Testis (tissue), 5 donors: ENCODE measurements at places on chromosomes 11 and 22.

DNA sequence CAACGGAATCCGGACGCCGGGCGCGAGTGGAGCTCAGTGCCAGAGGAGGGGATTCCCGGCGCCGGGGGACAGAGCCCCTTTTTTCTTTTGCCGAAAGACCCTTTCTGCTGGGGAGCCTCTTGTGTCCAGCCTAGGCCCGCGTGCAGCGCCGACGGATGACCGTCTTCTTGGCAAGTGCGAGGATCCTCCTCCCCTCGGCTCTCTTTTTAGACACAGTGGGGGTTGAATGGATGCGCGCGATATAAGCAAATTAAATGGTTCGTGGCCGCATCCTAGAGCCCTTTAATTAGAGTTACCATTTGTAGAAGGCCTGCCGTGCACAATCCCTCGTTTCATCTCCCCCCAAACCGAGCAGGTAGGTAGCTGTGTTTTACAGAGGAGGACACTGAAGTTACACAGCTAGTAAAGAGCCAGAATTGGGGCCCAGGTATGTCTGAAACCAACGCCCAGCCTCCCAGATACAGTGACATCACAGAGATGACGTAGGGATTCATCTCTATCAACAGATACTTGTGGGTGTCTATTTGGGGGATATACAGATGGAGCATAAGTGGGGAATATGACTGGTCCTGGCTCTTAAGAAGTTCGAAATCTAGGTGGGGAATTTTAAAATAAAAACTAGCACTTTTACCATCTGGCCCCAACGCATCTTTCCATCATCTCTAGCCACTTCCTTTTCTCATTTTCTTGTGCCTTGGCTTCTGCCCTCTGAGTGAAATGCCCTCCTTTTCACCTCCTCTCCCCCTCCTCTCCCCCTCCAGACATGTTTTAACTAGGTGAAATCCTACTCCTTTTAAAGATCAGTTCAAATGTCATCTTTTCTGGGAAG, 875 bp downstream of the TCP11L1 start:
- DNase-seq = no peak

DNA sequence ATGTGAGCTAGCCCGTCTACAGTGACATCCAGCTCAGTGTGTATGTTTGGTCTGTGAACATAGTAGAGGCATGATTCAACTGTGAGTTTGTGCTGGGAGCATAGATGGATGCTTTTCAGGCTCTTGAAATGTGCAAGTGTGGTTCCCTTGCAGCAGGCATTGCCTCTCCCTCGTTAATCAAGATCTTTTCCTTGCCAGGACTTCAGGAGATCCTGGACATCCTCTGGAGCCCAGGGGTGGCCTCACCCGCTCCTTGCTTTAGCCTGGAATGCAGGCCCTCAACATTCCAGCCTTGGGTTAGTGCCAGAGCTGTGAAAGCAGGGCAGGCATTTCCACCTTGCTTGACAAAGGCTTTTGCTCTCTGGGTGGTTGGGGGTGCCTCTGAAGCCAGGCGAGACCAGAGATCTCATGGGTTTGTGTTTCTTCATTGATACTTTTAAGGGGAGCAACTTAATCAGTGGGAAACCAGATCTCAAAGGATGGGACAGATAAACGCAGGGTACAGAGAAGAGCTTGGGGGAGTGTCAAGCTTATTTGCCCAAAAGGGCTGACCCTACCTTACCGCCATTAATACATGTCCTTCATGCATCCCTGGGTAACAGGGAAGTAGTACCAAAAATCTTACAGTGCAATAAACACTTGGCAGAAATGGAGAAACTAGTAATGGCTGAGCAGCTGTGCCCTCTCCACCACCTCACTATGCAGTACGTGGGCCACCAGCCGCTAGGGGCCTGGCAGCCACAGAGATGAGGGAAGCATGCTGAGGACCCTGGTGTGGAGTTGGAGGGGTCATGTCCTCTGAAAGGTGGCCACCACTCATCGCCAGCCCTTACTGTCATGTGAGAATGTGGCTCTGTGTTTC, 72.1 kb downstream of the PTPRJ start:
- no peak for DNase-seq

- DNase-seq = no peak
Measured at GRCh38 chr11:128519338-128519737, 68.0 kb downstream of the ETS1 start.

GRCh38 chr22:47033648-47034000, 271.2 kb downstream of the TBC1D22A start:
- no peak for DNase-seq

- DNase-seq = peak; percentile 76
Measured at GRCh38 chr11:66388780-66389386, 17.3 kb upstream of the SLC29A2 start.

DNA sequence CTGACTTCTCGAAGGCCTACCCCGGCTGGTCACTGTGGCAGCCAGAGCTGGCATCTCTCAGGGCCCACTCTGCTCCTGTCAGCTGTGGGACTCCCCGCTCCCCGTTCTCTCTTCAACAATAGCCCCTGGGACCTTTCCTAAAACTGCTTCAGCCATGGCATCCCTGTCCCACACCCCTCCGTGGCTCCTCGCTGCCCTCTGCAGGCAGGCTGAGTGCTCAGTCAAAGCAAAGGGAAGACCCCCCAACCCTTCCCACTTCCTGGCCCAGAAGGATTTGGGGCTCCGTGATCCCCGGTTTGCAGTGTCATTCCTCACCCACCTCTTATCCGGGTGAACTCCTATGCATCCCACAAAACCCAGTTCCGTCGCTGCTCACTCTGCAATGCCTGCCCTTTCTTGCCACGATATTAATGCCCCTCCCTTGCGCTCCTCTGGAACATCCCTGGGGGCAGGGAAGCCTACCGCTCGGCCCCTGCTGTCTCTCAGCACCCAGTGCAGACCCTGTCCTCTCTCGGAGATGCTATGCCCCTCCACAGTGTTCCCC, 1.6 kb upstream of the TH start:
- DNase-seq = no peak

DNA sequence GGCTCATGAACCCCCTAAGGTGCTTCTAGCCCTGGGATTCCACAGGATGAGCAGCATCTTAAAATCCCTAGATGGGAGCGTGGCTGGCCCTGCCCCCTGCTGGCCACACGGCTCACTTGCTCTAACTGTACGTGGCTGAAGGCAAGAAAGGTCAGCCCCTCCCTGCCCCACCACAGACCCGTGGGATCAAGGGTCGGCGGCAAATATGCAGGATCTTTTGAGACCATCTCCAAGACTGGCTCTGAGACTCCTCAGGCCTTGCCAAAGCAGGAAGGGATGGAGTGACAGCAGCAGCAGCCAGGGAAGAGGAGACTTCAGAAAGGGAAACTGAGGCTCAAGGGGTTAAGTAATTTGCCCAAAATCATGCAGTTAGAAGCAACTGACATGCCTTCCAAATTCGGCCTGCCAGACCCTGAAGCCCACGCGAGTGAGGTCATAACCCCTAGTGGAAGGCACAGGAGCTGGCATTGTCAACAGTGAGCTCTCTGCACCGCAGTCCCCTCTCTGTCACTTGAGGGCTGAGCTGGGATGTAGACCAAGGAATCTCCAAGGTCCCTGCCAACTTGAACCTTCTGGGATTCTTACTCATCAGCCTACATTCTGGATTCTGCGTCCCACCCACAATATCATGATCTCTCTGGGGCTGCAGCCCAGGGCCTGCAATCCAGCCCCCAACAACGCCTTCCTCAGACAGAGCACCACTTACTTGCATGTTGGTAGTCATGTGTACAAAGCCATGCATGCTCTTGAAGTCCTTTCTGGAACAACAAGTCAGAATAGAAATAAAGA, 31.4 kb downstream of the CREB3L1 start:
- DNase-seq = peak; percentile 89

- DNase-seq = no peak
Measured at GRCh38 chr11:128732471-128733277, 38.8 kb downstream of the FLI1 start.

DNA sequence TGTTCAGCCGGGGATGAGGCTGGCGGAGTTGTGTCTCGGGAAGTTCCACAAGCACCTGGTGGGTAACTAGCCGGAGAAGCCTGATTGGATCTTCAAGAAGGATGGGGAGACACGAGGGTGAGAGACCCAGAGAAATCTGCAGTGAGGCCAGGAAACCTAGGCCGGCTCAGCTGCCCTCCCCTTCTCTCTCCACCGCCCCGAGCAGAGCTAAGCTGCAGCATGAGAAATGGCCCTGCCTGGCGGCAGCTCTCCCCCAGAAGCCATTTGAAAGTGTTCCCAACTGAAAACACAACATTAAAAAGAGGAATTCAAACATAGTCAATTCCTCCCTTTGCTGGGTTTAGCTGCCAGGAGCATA, 77.8 kb upstream of the SHISAL1 start:
- DNase-seq = no peak

GRCh38 chr11:27309046-27309445, 54.0 kb downstream of the CCDC34 start:
- DNase-seq = no peak

DNA sequence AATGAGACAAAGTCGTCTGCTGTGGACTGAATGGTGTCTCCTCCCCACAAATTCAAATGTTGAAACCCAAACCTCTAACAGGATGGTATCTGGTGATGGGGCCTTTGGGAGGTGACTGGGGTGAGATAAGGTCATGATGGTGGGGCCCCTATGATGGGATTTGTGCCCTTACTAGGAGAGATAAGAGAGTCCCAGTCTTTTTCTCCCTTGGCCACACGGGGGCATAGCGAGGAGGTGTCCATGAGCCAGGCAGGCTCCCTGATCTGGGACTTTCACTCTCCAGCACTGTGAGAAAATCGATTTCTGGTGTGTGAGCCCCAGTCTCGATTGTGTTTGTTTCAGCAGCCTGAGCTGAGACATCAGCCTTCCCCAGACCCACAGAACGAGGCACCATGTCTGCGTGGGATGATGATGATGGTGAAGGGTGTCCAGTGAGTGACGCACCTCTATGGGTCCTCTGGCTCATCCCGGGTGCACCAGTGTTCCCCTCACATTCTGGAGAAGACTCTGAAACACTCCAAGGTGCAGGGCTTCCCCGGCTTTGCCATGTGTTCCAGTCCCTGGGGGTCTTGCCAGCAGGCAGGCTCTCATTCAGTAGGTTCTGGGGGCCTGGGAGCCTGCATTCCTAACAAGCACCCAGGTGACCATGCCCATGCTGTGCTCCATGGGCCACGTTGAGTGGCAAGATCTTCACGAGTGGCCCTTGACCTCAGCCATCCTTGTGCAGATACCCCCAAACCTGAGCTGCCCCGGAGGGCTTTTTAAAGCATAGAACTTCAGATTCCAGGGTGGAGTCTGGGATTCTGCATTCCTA, 363.0 kb downstream of the CTTN start:
- DNase-seq = no peak

DNA sequence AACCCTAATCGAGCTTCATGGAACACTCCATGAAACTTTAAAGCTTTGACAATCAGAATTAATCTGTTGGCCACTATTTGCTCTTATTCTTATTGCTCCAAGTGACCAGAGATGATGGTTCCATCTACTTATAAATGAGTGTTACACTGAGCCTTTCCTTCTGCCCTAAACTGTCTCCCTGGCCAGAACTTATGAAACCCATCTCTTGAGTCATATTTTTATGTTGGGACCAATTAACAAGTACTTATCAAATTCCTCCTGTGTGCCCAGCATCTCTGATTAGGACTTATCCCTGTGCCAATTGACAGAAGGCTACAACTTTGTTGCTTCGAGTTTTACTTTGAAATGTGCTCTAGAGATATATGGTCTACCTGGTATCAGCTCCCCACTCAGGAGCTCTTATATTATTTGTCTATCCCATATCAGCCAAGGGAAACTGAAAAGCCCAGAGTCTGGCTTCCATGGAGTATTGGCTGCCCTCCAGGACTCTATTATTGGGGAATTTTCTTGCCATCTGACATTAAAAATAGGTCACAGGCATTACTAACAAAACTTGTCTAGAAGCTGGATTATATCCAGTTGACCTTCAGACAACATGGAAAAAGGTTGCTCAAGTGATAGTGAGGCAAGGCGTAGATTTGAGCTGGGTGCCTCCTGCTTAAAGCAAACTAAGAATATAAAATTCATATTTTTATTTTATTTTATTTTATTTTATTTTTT, 8.8 kb downstream of the KREMEN1 start:
- DNase-seq = no peak

- DNase-seq = no peak
Measured at GRCh38 chr11:118102721-118103261, 16.0 kb upstream of the SMIM35 start.

DNA sequence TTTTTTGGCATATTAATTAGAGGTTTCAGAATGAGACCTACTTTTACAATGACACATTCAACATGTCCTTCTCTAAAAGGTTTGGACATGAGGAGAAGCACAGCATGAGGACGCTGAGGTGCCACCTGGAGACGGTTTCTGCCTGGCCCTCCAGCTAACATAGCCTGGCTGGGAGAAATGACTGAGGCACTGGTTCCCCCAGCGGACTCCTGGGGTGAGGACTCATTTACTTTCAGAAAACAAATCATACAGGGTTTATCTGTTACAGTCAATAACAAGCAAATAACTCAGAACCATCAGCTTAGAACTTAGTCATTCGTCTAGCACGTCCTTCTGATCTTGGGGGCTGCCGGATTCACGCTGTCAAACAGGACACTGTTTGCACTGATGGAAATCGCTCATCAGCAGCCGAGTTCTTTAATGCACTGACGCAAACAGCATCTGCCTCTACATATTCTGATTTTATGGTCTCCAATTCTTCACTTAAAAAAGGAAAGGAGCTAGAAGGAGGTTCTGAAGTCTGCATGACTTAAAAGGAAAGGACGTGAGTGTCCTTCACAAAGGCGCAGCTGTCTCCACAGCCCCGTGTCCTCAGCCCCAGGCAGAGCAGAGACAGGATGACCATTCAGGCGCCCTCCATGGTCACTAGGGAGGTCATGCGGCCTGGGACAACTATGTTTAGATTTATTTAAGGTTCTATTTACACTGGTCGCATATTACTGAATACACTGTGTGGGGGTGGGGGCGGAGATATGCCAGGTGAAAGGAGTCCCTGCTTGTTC, 44.2 kb downstream of the CERK start:
- no peak for DNase-seq

GRCh38 chr22:42317008-42317407, 46.6 kb upstream of the TCF20 start:
- DNase-seq = no peak

DNA sequence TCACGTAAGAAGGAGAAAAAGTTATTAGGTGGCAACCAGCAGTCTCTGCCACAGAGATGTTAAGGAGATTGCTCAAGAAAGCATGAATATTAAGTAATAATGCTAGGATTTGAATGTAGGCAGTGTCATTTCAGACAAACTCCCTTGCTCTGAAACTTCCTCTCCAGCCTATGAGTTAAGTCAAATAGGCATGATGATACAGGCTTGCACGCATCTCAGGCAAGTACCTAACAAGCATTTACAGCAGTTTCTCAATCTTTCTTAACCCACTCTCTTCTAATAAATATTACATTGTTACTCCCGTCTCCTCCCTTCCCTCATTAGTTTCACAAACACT, 72.7 kb downstream of the RAB38 start:
- no peak for DNase-seq

- no peak for DNase-seq
Measured at GRCh38 chr22:41181349-41182241, 23.5 kb upstream of the L3MBTL2 start.

DNA sequence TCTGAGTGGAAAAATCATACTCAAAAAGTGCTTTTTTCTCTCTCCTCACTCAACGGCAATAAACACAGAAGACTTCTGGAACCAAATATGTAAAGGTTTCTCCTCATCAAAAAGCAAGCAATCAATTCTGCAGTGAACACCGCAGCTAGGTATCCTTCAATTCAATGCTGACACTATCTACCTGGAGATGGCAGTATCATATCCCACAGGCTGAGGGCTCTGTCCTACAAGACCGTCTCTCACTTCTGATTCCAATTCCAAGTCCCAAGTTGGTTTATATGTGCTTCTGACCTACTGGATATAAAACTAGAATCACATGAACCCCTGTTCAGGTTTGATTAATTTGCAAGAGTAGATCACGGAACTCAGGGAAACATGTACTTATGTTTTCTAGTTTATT, 59.7 kb upstream of the LUZP2 start:
- no peak for DNase-seq
